D721Med (cell line): ENCODE measurements at places on chromosomes 2 and 18.

DNA sequence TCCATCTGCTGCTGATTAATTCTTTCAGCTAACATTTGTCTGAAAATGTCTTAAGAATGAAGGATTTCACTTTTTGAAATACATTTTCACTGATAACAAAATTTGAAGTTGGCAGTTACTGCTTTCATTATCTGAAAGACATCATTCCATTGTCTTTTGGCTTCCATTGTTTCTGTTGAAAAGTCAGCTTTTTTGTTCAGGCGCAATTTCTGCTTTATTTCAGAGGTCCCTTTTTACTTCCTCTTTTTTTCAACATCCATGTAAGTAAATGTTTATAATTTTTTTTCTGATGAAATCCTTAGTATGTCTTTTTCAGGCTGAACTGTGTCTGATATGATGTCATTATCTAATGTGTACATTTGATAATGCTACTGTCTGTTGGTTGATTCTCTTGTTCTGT is 184.2 kb downstream of the RND3 start:
- no peak for DNase-seq

DNA sequence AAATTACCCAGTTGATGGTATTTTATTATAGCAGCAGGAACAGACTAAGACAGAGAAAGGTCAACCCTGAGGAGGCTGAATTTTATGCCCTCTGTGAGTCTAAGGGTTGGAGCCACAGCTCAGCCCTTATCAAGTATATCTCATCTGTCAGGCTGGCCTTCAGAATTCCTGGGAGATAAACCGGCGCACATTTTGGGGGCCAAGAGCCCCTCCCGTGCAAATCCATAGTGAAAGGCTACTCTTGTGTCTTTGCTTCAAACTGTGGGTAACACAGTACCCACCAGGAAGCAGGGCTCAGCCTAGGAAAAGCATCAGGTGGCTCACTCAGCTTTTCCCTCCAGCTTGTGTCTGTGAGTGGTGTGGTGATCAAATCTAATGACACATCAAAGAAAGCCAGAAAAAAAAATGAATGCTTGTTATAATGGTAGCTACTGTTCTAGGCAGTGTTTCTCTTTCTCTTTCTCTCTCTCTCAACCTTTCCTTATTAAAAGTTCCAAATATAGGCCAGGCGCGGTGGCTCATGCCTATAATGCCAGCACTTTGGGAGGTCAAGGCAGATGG is 25.0 kb upstream of the ASXL2 start:
- no peak for DNase-seq

GRCh38 chr2:29448096-29448688 is 333.0 kb downstream of the CLIP4 start:
- DNase-seq: no peak

DNA sequence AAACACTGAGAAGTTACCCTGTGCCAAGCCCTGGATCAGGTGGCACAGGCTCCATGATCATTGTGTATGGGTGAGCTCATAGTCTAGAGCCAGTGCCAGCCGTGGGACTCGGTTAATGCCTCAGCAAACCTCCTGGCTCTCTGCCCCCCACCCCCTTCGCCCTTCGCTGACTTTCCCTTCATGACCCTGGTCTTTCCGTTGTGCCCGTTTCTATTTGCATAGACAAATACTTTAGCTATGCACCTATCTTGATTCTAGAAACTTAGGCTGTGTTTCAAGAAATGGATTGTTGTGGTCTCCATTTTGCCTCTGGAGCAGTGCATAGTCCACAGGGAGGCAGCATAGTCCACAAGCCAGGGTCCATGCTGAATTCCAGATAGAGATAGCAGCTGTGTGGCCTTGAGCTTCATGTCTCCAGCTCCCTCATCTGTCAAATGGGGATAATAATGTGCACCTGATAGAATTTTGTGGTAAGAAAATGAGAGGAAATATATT is 44.8 kb upstream of the KDM3A start:
- DNase-seq: no peak

DNA sequence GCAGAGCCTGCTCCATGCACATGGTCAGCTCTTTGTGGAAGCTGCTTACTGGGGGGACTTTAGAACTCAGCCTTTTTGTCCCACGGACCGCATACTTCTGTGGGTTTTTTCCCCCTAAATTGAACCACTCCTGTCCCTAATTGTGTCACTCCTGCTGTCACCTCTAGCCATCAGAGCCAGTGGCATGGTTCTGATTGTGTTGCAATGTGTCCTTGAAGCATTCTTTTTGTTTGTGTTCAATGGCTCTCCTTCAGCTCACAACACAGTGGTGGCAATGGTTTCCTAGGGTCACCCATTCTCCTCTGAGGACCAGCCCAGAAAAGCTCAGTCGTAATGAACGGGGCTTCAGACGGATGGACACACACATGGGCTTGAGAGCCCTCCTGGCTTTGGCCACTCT is 35.4 kb downstream of the CDCA7 start:
- no peak for DNase-seq

DNA sequence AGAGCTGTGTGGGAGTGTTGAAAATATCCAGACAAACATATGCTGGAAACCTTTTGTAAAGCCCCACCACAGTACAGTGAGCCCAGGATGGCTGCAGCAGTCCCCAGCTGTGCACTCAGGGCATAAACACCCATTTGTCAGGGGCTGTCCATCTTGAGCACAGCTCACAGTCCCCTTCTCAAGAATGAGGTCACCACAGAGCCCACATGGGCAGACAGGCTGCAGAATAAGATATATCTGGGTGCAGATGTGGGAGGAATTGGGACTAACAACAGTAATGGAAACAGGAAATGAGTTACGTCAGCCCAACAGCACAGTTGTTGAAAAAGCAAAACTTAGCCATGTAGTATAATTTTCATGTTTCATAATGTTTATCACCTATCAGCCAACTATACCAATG is 219.6 kb downstream of the ETAA1 start:
- DNase-seq: no peak

- DNase-seq: no peak
These were observed 41.8 kb upstream of the CTAGE1 start for GRCh38 chr18:22459491-22459890.

DNA sequence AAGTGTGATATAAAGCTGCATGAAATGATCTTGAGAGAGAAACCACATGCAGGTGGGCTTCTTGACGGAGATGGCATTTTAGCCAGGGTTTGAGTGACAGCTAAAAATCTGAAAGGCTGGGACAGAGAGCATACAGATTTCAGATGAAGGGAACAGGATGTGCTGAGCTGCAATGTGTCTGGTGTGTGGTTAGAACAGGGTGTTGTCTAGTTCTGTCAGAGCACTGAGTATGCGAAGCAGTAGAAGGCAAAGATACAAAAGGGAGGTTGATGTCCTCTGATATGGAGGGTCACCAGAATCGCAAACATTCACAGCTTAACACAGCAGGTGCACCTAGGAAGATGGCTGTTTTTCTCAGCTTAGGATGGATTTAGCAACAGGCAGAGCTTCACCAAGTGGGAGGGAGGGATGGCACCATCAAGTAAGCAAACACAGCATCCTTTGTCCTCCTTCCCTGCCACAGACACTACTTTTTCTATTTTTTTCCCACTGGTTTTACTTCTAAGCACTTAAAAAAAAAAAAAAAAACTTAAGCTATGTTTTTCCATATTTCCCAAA is 182.5 kb downstream of the TMX3 start:
- no peak for DNase-seq

- DNase-seq: no peak
These were observed 45.0 kb upstream of the ALPP start for GRCh38 chr2:232333361-232334135.

GRCh38 chr2:39542523-39542922 is 105.4 kb upstream of the MAP4K3 start:
- DNase-seq: no peak

- DNase-seq: peak; percentile 68
These were observed 9.1 kb upstream of the MYO5B start for GRCh38 chr18:50203801-50204604.

GRCh38 chr2:60958361-60958760 is 59.2 kb upstream of the PEX13 start:
- DNase-seq: no peak

GRCh38 chr2:177673602-177674595 is 281.3 kb downstream of the AGPS start:
- no peak for DNase-seq

GRCh38 chr18:73840319-73840945 is 307.2 kb downstream of the FBXO15 start:
- DNase-seq: no peak

GRCh38 chr18:58516514-58517285 is 112.2 kb downstream of the ALPK2 start:
- no peak for DNase-seq

DNA sequence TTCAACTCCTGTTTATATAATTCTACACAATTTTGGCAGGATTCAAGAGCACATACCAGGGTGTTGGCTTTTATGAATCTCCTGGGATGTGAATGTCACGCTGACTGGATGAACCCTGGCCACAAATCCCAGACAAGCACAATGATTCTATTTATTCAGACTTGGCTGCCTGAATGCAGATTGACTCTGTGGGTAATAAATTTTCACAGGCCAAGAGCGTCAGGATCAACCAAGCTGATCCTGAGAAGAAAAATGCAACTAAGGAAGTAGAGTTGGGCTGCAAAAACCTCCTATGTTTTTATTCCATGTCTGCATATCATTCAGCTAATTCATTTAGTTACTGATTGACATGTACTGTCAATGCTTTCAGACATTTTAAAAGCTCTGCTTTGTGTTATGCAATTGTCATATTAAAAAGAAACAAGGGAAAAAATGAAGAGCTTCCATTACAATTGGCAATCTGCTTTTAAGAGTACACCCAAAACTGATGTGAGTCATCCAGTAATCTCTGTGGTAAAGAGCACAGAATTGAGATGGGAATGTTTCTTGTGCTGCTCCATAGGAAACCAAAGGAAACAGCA is 173.0 kb upstream of the REV1 start:
- no peak for DNase-seq
